Chondrocyte (in vitro differentiated cells): ENCODE measurements at places on chromosomes 16 and 17. TPM values are rescaled to one million over a fixed set of nuclear protein-coding genes. Genes with fewer than 3 reads are reported as not detected.

GRCh38 chr17:44623070-44623725 is 33.1 kb upstream of the MEIOC start:
- H3K36me3 ChIP-seq, result no peaks in the 10 kb centered on the region
- no peak for DNase-seq
- no peak overlapping the region for H3K27ac ChIP-seq
- H3K4me3 ChIP-seq, result no peak overlapping the region
- no peaks in the 10 kb centered on the region for H3K4me1 ChIP-seq

The CX3CL1 gene
- total RNA-seq, result 11.2 to 47.9 TPM (median 46.0 TPM) in 3 replicates

The EFTUD2 gene
- 71.9 to 99.2 TPM (median 75.9 TPM) in 3 replicates for total RNA-seq

- H3K27me3 ChIP-seq, result no peaks in the 10 kb centered on the region
- no peak for DNase-seq
- H3K27ac ChIP-seq, result no peak overlapping the region
- no peak overlapping the region for H3K4me3 ChIP-seq
These were observed 15.4 kb downstream of the UBN1 start for GRCh38 chr16:4862639-4863038.

GRCh38 chr17:2335726-2336214 is 487 bp downstream of the TSR1 start:
- H3K36me3 ChIP-seq, result peaks cover 7% of the 10 kb centered on the region
- no peaks in the 10 kb centered on the region for H3K27me3 ChIP-seq
- H3K4me1 ChIP-seq, result peaks cover 27% of the 10 kb centered on the region
- no peak for DNase-seq
- peak overlapping the region; percentile 91 for H3K4me3 ChIP-seq
- H3K27ac ChIP-seq, result peak overlapping the region; percentile 96

The NPIPA8 gene
- 0.35 to 0.68 TPM (median 0.41 TPM) in 3 replicates for total RNA-seq
